Fibroblast of the conjunctiva (primary cell): ENCODE measurements at places on chromosomes 16 and 17.

DNA sequence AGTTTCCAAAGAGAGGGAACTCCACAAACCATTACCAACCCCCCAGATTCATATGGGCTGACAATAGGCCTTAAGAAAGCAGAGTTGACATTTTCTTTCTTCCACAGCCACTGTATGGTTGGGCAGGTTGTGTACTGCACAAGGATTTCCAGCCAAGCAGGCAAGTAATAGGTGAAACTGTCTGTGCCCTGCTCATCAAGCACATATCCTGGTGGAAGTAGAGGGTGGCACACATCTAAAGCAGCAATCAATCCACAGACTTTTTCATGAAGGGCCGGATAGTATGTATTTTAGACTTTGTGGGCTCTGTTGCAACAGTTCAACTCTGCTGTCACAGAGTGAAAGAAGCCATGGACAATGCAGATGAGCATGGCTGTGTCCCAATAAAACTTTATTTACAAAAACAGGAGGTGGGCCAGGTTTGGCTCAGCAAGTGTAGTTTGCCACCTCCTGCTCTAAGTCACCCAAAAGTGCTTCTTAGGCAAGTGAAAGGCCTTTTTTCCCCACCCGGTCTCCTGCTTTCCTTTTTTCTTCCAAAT, 63.4 kb downstream of the SNX20 start:
- no peak for DNase-seq

DNA sequence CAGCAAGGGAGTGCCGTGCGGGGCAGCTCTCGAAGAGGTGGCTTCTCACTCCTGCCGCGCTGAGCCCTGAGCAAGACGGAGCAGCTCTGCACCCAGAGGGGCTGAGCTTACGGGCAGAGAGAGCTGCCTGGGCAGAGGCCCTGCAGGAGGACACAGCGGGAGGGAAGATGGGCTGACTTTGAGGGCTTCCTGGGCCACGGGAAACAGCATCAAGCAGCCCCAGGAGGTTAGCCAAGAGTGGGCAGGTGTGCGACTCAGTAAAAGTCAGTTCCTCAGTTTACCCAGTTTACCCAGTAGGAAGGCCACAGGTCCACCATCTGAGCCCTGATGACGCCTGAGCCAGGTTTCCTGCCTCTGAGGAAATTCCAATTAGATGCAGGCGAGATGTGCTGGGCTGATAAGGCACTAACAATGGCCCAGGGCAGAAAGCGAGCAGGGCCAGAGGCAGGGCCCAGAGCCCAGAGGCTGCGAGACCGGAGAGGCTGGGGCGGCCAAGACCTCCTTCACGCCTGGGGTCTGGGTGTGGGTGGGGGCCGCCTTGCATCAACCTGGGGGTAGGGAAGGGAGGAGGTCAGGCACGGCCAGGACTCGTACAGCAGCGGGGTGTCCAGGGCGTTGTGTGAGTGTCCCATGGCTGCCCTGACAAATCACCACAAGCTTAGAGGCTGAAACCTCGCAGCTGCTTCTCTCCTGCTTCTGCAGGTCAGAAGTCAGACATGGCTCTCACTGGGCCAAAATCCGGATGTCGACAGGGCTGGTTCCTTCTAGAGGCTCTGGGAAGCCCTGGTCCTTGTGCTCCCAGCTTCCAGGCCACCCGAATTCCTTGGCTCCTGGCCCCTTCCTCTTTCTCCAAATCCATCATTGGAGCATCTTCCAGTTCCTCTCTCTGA, 32.0 kb upstream of the CIBAR2 start:
- no peak for DNase-seq

- no peak for DNase-seq
Observed at GRCh38 chr17:71995590-71995989, 125.2 kb upstream of the SOX9 start.

- no peak for DNase-seq
Observed at GRCh38 chr17:37137906-37138514, 189.3 kb downstream of the AATF start.

DNA sequence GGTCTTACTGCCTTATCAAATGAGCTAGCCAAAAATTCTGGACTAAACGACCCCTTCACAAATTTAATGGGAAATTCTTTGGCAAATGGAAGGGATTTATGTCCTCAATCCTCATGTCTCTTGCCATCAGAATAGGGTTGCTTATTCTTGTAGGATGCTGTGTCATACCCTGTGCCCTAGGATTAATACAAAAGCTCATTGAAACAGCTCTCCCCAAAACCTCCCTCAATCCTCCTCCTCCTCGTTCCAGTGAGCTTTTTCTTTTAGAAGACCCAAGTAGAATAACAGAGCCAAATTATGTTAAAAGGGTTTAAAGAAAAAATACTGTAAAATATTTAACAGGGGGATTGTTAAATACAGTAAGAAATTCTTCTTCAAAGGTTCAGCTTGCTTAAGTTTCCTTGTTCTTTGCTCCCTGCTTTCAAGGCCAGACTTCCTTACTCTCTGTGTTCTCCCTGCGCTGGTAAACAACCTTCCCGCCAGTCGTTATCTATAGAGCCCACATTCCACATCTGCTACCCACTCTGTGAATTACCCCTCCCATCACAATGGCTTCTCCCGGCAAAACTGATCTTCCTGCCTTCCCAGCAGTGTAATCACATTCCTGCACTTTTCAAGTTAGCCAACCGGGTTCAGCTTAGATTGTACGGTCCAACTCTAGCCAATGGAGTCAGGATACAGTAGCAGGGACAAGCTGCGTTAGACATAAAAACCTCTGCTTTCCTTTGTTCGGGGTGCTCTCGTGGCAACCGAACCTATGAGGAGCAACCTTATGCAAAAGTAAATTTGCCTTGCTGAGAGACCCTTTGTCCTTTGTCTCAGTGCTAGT, 9.7 kb downstream of the HPR start:
- DNase-seq, result no peak

- peak; percentile 36 for DNase-seq
Observed at GRCh38 chr16:69476920-69477443, 52.6 kb downstream of the CYB5B start.

DNA sequence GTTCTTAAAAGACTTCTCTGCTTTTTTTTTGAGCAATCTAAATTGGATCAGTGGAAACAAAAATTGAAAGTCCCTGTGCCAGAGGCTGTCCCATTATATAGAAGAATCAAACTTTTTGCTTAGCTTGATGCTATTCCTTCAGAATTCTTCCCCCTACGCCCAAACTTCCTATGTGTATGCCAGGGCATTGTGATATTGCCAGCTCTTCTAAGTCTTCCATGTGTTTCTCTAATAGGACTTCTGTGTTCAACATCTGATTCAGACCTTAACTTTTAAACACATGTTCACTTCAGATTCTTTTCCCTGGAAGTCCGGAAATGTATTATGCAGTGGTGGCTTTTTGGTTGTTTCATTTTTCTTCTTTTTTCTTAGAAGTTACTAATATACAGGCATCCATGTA, 18.7 kb downstream of the PTRH2 start:
- DNase-seq, result no peak

DNA sequence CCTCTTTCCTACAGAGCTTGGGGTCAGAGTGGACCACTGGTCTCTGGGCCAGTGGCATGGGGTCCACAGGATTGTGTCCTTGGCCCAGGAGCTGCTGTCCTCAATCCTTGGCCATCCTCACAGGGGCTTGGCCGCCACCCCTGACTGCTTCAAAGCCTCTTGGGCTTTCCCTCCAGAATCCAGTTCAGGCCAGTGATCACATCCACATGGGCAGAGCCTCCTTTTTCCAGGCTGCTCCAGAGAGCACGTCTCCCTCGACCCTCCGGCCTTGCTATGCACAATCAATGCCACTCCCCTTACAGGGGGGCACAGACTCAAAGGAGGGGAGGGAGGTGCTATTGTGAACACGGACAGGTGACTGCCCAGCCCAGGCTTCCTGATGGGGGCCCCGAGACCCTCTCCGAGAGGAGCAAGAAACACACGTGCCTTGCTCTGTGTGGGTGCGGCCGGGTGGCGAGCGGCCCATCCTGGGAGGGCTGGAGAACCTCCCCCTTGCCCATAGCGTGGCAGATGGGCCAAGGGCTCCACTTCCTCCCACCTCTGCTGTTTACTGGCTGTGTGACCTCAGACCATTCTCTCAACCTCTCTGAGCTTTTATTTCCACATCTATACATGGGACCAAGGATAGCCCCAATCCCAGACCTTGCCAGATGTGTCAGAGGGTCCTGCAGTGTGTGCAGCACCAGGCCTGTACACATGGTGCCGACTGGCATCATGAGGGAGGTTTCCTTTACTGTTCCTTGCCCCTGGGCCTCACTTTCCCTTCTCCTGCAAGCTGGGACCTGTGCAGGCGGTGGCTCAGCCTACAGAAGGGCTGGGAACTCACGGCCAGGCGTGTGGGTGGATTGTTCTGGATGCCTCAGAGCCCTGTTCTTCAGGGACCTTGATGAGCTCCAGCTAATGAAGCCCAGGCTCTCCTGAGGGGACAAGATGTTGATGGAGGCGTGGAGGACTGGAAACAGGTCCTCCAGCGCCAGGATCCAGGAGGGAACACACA, 229.0 kb upstream of the GSE1 start:
- no peak for DNase-seq

DNA sequence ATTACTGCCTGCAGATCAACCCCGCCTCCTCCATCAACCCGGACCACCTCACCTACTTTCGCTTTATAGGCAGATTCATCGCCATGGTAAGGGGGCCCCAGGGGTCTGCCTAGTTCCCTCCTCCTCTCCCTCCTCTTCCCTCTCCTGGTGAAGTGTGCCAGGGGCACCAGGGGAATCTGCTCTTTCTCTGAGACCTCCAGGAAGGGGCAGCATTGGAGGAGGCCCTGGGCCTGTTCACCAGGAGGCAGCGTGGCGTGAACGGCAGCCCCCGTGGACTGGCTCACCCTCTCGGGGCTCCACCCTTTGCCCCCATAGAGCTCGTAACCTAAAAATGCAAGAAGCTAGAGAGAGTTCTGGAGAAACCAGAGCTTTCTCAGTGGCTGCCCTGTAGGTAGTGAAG, 17.1 kb upstream of the CLEC18A start:
- no peak for DNase-seq

GRCh38 chr17:17763136-17763535, 73.7 kb downstream of the SREBF1 start:
- no peak for DNase-seq

- DNase-seq, result no peak
Observed at GRCh38 chr16:67437513-67437912, 6.6 kb downstream of the HSD11B2 start.

- DNase-seq, result no peak
Observed at GRCh38 chr17:81125573-81126081, 39.7 kb upstream of the PVALEF start.

DNA sequence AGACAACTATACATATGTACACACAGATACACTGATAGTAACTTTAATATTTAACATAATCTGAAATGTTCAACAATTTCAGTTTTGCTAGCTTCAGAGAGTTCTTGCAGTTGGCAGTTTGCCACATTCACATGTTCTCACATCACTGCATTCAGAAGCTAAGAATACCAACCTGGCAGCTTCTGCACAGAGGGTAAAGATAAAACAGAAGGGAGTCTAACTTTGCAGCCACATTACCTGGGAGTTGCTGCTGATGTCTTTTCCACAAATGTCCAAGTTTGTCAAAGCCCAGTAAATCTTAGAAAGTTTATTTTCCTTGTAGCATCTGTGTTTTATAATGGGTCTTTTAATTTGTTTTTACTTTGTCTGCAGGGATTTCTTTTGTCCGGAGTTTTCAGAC, 332.0 kb downstream of the BCAS3 start:
- DNase-seq, result peak; percentile 6

- DNase-seq, result no peak
Observed at GRCh38 chr16:4494746-4495490, 18.7 kb downstream of the HMOX2 start.

DNA sequence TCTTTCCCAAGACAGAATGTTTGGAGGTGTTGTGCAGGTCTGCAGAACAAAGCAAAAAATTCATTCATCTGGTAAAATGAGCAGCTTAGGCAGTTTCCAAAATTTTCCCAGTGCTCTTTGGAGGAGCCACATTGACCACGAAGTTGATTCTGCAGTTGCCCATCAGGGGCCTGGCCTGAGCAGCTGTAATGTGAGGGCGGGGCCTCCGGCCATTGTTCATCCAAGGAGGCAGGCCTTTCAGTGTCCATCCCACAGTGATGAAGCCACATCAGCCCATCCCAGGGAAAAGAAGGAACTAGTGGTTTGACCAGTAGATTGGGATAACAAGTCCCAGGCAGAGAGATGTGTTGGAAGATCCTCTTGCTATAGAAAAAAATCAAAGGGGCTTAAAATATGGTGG, 10.1 kb downstream of the UBFD1 start:
- DNase-seq, result no peak

GRCh38 chr17:32542186-32542585, 55.4 kb downstream of the CDK5R1 start:
- no peak for DNase-seq
